ENCODE measurements at places on chromosomes 5 and 9.

DNA sequence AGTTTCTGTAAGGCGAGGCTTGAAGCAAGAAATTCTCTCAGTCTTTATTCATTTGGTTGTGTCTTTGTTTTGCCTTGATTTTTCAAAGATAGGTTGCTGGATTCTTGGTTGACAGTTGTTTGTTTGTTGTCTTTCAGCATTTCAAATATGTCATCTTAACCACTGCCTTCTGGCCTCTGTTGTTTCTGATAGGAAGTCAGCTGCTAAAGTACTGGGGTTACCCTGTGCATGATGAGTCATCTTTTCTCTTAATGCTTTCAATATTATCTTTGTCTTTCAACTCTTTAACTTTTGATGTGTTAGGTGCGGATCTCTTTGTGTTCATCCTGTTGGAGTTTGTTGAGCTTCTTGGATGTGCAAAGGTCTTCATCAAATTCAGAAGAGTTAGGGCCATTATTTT lies 1571.3 kb downstream of the MAT2B start:
- no peak for DNase-seq

- DNase-seq: no peak
These were observed 83.1 kb downstream of the SEMA4D start for GRCh38 chr9:89414670-89415324.

GRCh38 chr5:40277161-40277906 lies 402.4 kb upstream of the PTGER4 start:
- no peak for DNase-seq

DNA sequence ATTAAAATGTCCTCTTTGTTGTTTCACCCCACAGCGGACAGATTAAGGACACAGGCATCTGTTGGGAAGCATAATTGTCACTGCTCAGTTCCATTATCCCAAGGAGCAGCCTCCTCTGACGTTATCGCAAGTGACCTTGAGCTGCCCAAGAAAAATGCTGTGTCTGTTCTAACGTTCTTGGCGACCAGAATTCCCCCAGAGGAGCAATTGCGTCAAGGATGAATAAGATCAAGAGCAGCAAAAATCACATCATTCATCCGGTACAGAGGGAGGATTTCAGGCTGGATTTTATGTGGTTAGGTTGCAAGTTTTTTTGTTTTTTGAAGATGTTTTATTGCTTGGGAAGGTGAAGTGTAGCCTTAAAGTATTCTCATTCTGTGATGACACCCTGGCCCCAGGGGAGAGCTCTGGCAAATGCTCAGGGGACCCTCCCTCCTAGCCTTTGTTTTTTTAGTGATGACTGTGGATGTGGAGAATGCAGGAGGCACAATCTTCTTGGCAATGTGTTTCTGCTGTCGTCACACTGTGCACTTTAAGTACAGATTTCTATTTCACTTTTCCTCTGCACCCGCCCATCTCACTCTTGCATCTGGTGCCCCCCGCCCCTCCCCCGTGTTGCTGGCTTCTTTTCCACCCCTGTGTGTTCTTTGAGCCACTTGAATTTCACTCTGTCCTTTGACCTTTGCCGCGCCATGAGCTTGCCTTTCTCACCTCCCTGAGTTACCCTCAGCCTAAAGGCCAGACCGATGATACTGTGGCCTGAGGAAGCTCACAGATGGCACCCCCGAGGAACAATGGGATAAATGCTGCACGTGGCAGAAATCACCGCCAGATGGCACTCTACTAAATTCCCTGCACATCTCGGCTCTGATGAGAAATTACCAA lies 308.5 kb downstream of the RAB3C start:
- DNase-seq: peak; percentile 95

- no peak for DNase-seq
These were observed 273.5 kb downstream of the CRB2 start for GRCh38 chr9:123629531-123629930.

DNA sequence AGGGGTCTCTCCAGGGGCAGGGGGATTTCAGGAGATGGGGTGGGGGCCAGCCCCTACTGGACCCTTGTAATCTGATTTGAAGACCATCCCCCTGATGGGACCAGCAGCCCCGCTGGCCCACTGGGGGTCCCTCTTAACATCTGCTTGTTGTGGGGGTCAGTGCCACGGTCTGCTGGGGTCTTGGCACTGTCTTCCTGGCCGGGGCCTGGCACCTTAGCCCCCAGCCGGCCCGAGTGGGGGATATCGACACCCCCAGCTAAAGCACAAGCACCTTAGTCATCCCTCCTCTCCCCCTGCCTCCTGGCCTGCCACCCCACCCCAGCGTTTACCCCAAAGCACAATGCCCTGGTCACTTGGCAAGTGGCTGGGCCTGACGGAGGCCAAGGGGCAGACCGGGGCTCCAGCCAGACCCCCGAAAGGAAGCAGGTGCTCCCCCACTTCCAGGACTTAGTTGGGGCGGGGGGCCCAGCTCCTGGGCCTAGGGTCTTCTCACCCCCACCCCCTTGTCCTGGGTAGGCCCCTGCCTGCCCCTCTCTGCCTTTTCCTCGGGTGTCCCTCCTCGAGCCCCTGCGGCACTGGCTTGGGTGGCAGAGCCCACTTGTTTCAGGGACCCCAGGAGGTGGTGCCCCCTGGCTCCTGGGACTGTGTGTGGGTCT lies 1.4 kb upstream of the NFX1 start:
- DNase-seq: no peak

- peak; percentile 9 for DNase-seq
These were observed 67.7 kb upstream of the RAD23B start for GRCh38 chr9:107215381-107215780.

GRCh38 chr5:27103486-27103885 lies 65.1 kb upstream of the CDH9 start:
- DNase-seq: no peak
